Stimulated activated CD8-positive, alpha-beta memory T cell treated with anti-CD3 and anti-CD28 coated beads, Interleukin-2, amount 100 ng/mL, for 48 hours (primary cell): ENCODE measurements at places on chromosomes 5 and 9.

- DNase-seq: no peak
These were observed 12.3 kb downstream of the GFPT2 start for GRCh38 chr5:180340856-180341255.

GRCh38 chr5:102800427-102800826, 45.3 kb downstream of the PAM start:
- DNase-seq: no peak

DNA sequence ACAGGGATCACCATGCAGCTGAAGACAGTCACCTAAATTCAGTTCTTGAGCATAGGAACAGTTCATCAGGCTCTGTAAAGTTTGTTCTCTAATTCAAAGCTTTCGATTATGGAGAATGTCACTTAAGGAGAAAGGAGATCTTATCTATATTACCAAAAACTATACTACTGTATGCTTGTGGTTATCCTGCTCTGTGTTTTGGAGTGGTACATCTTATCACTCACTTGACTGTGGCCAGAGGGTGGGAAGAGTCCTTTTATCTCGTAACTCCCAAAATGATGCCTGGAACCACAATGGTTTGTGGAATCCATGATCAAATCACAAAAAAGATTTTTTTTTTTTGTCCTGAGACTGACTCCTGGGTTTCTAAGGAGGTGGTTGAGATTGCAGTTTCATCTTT, 230.7 kb downstream of the COMMD10 start:
- DNase-seq: no peak

GRCh38 chr9:95457769-95458168, 59.0 kb downstream of the PTCH1 start:
- DNase-seq: no peak

DNA sequence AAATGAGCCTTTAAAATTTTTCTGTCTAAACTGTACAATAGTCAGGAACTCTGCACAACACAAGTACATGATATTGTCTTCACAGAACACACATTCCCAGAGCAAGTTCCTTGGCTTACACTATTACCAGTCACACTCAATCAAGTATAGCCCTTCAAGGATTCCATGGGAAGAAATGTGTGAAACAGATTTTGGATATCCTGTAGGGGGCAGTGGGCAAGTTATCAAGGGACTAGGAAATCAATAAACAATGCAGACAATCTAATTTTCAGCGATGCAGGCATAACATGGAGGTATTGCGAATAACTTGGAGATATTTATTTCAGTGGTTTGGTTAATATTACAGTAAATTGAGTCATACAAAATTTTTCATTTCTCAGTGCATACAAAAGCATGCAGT, 1171.5 kb upstream of the NUDT12 start:
- DNase-seq: no peak

- no peak for DNase-seq
These were observed 480.4 kb upstream of the ZNF608 start for GRCh38 chr5:125226825-125227224.

DNA sequence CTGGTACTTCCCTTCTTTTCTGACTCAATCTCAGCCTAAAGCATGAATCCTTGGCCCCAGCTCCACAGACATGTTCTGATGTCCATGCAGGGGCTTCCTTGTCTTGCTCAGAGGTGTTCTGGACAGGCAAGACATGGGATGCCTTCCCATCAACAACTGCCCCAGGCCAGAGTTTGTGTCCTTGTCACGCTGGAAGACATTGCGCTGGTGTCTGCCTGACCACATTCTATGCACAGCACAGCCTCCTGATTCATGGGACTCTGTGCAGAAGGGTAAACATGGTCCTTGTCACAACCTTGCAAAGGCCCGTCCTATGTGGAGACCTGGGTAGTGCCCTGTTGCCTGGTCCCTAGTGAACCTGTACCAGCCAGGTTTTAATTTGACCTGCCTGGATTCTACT, 212.2 kb downstream of the FSTL4 start:
- DNase-seq: no peak

GRCh38 chr5:122434205-122434970, 122.4 kb downstream of the SNCAIP start:
- no peak for DNase-seq

DNA sequence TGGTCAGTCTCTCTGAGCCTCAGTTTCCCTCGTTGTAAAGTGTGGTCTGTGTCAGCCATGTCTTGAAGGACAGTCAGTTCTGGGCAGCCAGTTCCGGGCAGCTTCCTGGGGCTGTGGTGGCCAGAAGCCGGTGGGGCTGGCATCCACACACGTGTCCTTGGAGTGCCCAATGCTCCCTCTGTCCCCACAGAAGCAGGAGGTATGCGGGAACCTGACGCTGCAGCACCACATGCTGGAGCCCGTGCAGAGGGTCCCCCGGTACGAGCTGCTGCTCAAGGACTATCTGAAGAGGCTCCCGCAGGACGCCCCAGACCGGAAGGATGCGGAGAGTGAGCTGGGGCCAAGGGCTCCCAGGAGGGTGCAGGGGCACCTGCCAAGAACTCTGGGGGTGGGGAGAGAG, 48.4 kb upstream of the SUSD3 start:
- no peak for DNase-seq

DNA sequence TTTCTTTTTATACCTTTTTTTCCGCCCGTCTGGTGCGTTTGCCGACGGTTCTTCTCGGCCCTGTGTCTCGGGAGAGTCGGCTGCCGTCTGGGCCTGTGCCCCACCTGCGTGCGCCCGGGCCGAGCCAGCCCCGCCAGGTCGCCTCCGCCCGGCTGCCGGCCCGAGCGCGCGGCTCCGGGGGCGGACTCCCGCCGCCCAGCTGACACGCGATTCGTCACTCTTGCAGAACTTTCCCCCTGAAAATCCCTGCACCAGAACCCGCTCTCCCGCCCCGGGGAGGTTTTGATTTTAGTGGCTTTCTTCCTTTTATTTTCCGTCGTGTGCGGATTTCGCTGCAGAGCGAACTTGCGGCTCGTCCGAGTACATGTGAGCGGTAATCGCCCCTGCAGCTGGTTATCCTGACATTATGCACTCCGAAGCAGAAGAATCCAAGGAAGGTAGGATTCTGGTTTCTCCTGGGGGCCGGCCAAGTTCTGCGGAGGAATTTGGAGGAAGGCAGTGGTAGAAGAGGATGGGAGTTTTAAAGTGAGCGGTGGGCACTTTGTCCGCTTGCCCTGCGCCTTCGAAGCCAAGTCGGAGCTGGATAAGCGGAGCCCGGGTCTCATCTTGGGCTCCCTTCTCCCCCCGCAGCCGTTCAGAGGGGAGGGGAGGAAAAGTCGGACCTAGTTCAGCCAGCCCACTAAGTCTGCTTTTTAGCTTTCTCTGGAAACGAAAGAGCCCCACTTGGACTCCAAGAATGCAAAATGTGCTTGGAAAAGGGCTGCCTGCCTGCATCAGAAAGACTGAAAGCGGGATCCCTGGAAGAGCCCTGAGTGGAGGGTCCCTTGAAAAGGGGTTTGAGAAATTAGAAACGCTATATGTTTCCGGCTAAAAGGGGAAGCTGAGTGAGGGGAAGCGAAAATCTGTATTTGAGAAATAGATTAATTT, at the start of gene TNFAIP8:
Gene TNFAIP8, plus strand, starts transcription at position 335 of the 927 bp plus-strand sequence. Its CDS starts 72 bp downstream, at position 407.
- peak; percentile 76 for DNase-seq

DNA sequence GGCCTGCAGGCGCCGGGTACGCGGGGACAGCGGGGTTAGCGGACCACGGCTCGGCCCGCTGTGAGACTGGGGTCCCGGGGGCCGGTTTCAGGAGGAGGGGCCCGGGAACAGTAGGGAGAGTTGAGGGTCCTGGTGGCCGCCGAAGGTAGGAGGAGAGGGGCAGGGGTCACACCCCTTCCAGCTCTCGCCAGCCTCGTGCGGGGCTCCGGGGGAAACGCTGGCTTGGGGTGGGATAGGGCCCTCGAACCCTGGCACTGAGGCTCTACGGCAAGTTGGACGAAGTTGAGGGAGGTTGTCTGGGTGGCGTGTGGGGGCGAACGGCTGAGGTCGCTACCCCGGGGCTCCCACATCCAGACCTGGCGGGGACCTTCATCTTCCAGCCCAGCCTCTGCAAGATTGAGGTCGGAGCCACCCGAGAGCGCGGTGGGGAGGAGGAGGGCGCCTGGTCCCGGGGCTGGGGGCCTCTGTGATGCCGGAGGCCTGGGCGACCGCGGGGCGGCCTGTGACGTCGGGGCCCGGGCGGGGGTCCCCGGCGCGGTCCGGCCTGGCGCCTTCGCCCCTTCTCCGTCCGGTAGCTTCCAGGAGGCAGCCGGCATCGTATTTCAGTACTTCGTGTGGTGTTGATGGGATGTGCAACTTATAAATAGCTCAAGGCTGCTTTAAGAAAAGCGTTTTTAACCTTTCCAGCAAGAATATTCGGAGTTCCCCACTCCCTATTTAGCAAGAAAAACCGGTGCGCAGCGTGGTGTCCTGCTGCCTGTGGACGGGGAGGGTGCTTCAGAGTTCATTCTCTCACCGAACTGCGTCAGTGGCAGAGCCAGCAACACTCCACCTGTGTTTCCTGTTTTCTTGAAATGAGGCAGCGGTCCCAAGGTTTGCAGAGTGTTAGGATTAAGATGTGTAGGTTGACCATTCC, 902 bp downstream of the HABP4 start:
- DNase-seq: peak; percentile 5

DNA sequence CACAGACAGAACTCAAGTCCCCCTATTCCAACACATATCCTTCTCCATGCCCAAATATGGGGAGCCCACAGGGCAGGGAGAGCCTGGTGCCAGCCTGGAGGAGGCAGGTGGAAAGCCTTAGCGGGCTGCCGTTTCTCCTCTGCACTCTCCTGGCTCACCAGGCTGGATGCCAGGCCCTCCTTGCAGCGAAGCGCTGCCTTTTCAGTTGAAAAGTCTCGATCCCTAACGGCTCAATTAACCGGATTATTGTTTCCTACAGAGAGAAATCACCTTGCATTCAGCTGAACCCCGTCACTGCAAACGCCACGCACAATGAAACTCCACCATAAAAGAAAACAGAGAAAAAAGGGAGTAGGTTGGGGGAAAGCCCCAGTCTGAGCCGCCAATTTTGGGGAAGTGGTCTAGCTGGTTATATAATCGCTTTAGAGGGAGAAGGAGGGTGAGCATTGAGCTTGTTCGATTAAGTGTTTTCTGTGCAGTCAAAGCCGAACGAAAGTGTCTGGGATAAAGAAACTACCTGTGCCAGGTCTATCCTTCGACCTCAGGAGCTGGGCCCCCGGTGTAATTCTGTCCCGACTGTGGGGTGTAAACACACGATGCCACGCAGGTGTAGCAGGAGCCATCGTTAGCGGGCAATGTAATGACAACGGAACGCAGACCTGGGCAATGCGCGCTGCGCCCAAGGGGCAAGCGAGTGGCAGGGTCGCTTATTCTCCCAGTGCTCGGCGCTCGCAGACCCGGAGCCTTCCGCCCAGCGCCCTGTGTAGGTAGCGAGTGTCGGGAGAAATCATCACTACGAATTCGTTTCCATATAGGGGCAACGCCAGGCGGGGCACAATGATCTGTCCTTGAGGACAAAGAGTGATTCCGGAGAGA, 3.8 kb downstream of the BARHL1 start:
- no peak for DNase-seq

DNA sequence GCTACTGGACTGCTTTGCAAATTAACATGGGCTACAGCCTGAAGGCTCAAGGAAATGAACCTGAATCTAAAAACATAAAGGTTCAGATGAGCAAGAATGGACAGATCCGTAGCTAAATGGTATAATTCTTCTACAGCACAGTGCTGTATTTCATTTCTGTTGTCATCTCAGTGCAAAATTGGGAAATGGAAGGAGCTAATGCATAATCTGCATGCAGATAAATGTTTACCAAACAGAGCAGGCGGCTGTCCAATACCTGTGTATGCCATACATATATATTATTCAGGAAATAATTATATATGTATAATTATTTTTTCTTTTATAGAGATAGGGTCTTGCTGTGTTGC, 4.3 kb upstream of the HSPA9 start:
- no peak for DNase-seq

DNA sequence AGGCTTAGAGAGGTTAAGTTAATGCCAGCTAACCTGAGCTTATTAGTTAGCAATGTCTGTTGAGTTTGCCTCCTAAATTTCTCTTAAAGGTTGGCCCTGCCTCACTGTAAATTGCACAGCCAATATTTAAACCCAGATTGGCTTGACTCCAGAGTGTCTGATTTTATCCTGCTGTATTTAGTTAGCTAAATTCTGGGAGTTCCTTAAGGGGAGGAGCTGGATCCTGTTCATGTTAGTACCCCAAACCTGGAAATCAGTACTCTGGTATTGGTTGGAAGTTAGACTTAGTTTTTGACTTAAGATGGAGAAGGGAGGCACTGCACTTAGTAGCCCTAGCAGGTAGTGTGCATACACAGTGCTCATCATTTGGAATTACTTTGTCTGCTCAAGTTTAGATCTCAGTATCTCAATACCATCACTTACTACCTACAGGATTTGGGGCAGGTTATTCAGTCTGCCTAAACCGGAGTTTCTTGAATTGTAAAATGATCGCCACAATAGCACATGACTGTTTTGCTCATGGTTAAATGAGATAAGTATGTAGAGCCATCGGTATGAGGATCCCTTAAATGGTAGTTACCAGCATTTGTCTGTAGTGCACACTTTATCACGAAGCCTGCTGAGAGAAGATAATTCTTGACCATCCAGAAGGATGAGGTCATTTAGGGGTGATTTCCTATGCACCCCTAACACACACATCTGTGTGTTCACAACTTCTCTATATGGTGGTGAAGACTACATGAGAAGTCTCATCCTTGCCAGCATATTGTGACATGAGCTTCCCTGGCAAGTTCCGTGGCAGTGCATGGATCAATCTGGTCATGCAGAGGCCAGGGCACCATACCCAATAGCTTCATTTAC, 264.8 kb upstream of the TRIM32 start:
- DNase-seq: no peak

- no peak for DNase-seq
These were observed 59.5 kb upstream of the PCSK1 start for GRCh38 chr5:96492459-96493047.

DNA sequence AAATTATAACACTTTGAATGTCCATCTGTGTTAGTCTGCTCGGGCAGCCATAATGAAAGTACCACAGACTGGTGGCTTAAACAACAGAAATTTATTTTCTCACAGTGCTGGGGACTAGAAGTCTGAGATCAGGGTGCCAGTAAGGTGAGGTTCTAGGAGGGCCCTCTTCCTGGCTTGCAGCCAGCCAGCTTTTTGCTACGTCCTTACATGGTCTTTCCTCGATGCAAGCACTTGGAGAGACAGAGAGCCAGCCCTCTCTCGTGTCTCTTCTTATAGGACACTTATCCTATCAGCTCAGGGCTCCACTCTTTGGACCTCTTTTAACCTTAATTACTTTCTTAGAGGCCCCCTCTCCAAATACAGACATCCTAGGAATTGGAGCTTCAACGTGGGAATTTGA, 351.8 kb downstream of the SPOCK1 start:
- no peak for DNase-seq

- DNase-seq: no peak
These were observed 18.7 kb upstream of the DCAF12 start for GRCh38 chr9:34145165-34145564.

DNA sequence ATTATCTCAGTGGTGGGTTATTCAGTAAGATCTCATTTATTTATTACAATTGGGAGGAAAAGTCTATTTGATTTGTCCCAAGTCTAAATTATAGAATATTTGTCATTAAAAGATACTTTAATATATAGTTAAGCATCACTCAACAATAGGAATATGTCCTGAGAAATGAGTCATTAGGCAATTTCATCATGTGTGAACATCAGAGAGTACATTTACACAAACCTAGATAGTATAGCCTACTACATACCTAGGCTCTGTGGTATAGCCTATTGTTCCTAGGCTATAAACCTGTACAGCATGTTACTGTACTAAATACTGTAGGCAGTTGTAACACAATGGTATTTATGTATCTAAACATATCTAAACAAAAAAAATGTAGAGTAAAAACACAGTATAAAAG, 135.0 kb upstream of the RASA1 start:
- no peak for DNase-seq

- no peak for DNase-seq
These were observed 27.5 kb upstream of the GPR21 start for GRCh38 chr9:123005964-123006363.

GRCh38 chr9:75858497-75859092, 31.9 kb upstream of the PCSK5 start:
- no peak for DNase-seq
